ENCODE measurements at places on chromosomes 5 and 9. TPM values are rescaled to one million over a fixed set of nuclear protein-coding genes. Genes with fewer than 3 reads are reported as not detected.

Gene PTPRD
- 190 TPM for polyA plus RNA-seq

Gene RANBP3L
- polyA plus RNA-seq, result 12.2 TPM

DNA sequence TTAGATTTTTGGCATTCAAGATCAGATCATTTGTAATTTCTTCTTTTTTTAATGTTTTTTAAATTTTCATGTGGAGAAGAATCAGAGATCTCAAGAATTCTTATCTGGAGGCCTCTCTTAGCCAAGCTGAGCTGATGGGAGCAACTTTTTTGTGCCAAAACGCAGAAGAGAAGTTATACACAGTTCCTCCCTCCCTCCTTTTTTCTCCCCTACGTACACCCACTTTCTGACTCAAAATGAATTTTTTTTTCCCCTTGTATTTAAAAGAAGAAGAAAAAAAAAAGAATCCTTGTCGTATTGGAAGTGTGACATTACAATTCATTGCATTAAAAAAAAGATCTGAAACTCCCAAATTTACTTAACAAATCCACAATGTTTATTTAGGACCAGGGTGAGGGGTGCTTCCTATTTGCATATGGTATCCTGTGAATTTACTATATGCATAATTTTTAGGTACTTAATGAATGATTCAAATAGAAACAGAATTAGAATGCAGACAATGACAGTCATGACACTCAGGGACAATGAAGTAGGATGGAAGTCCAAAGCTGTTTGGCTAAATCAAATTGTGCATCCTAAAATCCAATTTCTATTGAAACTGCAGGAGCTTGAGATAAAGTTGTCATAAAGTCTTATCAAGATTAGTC lies 54.4 kb downstream of the EBF1 start:
- no peak for DNase-seq

- DNase-seq, result peak; percentile 57
Observed at GRCh38 chr5:145554399-145554798, 280.7 kb downstream of the PRELID2 start.

DNA sequence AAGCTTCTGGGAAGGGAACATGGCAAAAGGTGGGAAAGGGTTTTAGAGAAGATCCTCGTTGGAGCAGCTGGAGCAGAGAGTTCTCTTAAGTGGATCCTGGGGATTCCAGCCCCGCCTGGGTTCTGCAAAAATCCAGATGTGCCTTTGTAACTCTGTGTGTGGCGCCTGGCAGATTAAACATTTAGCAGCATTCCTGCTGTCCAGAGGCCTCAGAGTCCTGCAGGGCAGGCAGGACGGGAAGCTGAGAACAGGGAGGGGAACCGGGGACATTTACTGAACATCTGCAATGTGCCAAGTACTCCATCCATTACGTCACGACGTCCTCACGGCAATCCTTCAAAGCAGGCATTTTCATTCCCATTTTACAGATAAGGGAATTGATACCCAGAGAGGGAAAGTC lies 6.0 kb downstream of the EIF4E1B start:
- no peak for DNase-seq

- DNase-seq, result no peak
Observed at GRCh38 chr5:56995596-56995995, 43.7 kb upstream of the MIER3 start.

- DNase-seq, result no peak
Observed at GRCh38 chr9:120513825-120514396, 66.1 kb downstream of the CDK5RAP2 start.

- no peak for DNase-seq
Observed at GRCh38 chr5:144114571-144114970, 55.9 kb downstream of the YIPF5 start.
